Type B pancreatic cell (in vitro differentiated cells): ENCODE measurements at places on chromosomes 3 and 15.

DNA sequence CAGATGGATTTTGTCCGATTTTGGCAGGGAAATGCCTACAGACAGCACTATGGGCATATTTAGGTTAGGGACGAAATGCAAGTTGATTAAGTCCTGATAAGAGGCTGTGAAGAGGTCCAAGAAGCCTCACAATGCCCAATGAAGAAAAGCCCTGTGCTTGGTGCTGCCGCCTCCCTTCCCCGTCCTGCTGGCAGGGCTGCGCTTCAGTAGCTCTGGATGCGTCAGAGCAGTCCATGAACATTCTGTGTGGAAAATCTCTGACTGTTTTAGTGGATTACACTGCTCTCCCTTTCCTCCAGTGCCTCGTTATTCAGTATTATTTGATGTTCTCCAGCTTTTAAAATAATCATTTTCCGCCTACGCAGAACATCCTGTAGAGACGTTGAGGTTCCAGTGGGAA lies 39.6 kb downstream of the MLH1 start:
- peaks cover 47% of the 10 kb centered on the region for H3K36me3 ChIP-seq
- H3K4me3 ChIP-seq = no peak overlapping the region
- H3K27ac ChIP-seq = no peak overlapping the region
- DNase-seq = no peak

DNA sequence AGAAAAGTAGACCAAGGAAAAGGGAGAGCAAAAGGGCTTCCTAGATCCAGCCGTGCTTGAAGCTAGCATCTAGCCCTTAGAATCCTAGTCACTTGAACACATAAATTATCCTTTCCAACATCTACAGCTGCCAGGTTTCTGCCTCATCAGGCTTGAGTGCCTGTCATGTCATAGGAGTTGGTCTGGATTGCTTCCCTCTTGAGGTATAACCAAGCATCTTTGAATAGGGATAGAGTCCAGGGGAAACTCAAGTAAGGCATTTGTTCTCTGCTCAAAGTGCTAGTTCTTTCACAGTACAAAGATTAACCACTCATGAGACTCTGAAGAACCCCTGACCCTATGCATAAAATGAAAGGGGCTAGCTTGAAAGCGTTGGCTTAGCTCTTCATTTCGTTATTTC lies 72.3 kb downstream of the SLCO3A1 start:
- peaks cover 4% of the 10 kb centered on the region for H3K36me3 ChIP-seq
- H3K27ac ChIP-seq = no peak overlapping the region
- H3K27me3 ChIP-seq = no peaks in the 10 kb centered on the region
- no peak for DNase-seq
- H3K4me1 ChIP-seq = peaks cover 45% of the 10 kb centered on the region
- H3K4me3 ChIP-seq = no peak overlapping the region

- H3K27me3 ChIP-seq = peaks cover 63% of the 10 kb centered on the region
- peaks cover 11% of the 10 kb centered on the region for H3K4me1 ChIP-seq
- H3K36me3 ChIP-seq = no peaks in the 10 kb centered on the region
- DNase-seq = no peak
- no peak overlapping the region for H3K4me3 ChIP-seq
- H3K27ac ChIP-seq = no peak overlapping the region
Measured at GRCh38 chr3:8766148-8766547, 3.3 kb downstream of the OXTR start.

- H3K4me1 ChIP-seq = peaks cover 18% of the 10 kb centered on the region
- no peak overlapping the region for H3K27ac ChIP-seq
- H3K36me3 ChIP-seq = peaks cover 20% of the 10 kb centered on the region
- H3K4me3 ChIP-seq = no peak overlapping the region
- DNase-seq = no peak
Measured at GRCh38 chr3:115855911-115856310, 232.6 kb downstream of the GAP43 start.

DNA sequence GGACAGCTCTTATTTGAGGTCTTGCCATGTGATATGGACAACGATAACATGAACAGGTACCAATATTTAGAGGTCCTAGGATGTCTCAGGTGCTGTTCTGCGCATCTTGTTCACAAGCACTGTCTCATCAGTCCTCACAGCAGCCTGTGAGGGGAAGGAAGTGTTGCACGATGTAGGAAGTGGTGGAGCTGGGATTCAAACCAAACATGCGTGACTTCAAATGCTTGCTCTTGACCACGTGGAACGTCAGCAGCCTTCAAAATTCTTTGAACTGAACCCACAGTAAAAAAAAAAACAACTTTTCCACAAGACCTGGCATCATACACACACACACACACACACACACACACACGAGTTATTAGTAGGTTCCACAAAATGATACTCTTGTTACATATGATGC lies 153.4 kb upstream of the SMAD3 start:
- no peak overlapping the region for H3K4me3 ChIP-seq
- no peak for DNase-seq
- no peaks in the 10 kb centered on the region for H3K36me3 ChIP-seq
- no peak overlapping the region for H3K27ac ChIP-seq
- peaks cover 3% of the 10 kb centered on the region for H3K27me3 ChIP-seq

DNA sequence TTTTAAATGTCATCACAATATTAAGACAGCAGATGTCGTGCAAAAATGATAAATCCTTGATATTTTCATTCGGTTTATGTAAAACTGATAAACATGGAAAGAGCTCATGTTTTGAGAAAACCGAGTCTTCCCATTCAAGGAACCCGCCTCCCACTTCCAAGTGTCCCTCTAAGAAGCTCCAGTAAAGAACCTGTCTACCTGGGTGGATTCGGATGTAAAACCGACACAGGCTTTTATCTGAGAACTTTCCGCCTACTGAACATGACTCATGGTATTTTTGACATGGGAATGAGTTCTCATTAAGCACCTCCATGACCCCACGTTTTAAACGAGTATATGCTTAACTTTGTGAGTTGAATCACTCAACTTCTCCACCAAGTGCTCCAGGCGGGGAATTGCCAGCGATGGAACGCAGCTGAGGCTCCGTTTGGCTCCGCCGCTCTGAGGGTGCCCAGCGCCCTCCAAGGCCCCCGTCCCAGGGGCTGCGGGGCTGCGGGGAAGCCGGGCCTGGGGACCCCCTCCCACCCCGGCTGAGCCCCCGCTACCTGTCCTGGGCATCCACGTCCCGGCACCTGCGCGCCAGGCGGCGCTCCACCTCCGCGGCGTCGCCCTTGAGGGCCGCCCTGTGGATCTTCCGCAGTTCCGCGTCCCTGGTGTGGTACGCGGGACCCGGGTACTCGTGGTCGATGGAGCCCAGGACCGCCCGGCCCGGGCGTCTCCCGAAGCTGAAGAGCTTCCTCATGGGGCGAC lies 119.9 kb downstream of the LMLN start:
- H3K27me3 ChIP-seq = peaks cover 75% of the 10 kb centered on the region
- no peak overlapping the region for H3K27ac ChIP-seq
- H3K36me3 ChIP-seq = peaks cover 3% of the 10 kb centered on the region
- peak; percentile 70 for DNase-seq

GRCh38 chr3:190883973-190884832 lies 21.7 kb upstream of the GMNC start:
- no peak overlapping the region for H3K4me3 ChIP-seq
- no peaks in the 10 kb centered on the region for H3K36me3 ChIP-seq
- H3K4me1 ChIP-seq = peaks cover 4% of the 10 kb centered on the region
- no peak overlapping the region for H3K27ac ChIP-seq
- H3K27me3 ChIP-seq = no peaks in the 10 kb centered on the region
- DNase-seq = no peak

- H3K36me3 ChIP-seq = no peaks in the 10 kb centered on the region
- H3K4me3 ChIP-seq = no peak overlapping the region
- H3K27ac ChIP-seq = no peak overlapping the region
- H3K4me1 ChIP-seq = no peaks in the 10 kb centered on the region
Measured at GRCh38 chr3:173018758-173019157, 122.3 kb downstream of the SPATA16 start.

GRCh38 chr15:50321680-50322210 lies 33.3 kb downstream of the GABPB1 start:
- no peaks in the 10 kb centered on the region for H3K27me3 ChIP-seq
- no peak for DNase-seq
- peaks cover 4% of the 10 kb centered on the region for H3K4me1 ChIP-seq

- no peaks in the 10 kb centered on the region for H3K27me3 ChIP-seq
- H3K27ac ChIP-seq = no peak overlapping the region
- no peak overlapping the region for H3K4me3 ChIP-seq
- peaks cover 5% of the 10 kb centered on the region for H3K36me3 ChIP-seq
- no peak for DNase-seq
Measured at GRCh38 chr3:171379961-171380483, 80.2 kb downstream of the TNIK start.

DNA sequence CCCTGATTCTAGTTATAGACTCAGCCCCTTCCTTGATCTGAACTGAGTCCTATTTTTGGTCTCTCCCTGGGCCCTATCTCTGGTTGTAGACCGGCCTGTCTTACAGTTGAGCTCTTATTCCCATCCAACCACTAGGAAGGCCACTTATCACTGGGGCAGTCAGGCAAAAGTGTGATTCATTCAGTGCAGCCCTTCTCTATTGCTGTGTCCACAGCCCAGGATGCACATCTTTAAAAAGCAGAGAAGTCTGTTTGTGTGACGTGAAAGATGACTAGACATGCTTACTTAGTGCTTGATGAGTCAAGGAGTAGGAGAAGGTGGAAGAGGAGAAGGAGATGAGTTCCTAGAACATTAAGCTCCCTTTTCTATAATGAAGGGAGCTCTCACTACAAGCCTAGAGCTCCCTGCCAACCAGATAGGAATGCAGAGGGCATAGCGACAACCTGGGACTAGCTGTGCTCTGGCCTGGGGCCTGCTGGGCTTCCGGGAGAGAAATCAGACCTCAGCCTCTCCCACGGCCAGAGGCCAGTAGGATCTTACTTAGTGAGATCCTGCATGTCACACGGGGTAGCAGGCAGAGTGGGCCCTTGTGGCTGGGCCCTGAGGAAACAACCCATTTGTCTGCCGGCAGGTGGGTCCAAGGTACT lies 25.7 kb downstream of the INSYN1 start:
- H3K36me3 ChIP-seq = no peaks in the 10 kb centered on the region
- no peak overlapping the region for H3K4me3 ChIP-seq
- H3K27me3 ChIP-seq = no peaks in the 10 kb centered on the region
- no peak for DNase-seq

DNA sequence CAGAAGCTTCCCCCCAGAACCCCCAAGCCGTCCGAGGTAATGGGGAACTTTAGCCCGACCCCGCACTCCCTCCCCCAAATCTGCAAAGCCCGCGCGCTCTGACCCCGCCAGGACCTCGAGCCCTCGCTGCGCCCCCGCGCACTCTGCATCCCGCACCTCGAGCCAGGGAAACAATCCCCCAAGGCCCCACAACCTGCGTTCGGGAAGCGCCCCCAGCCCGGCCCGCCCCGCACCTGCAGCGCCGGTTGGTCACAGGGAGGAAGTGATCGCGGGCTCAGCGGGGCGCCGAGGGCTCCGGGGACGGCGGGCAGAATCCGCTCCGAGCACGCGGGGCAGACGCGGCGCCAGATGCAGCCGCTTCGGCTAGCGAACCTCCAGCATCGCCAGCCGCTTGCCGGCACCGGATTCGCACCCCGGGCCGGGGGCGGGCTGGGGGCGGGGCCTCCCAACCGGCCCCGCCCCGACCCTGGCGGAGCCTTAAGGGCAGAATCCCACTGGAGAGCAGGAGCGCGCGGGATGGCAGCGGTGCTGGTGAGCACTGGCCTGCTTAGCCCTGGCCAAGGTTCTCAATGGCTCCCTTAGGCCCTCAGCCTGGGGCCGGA lies at the start of gene CAMKV:
CAMKV (minus strand) TSS at position 382 of the 602 bp plus-strand sequence. CDS start 7,518 bp downstream, outside the sequence.
- H3K27me3 ChIP-seq = peaks cover 58% of the 10 kb centered on the region
- H3K4me1 ChIP-seq = peaks cover 15% of the 10 kb centered on the region
- H3K4me3 ChIP-seq = peak within 1 kb of the TSS; percentile 60
- H3K36me3 ChIP-seq = no peaks in the 10 kb centered on the region

DNA sequence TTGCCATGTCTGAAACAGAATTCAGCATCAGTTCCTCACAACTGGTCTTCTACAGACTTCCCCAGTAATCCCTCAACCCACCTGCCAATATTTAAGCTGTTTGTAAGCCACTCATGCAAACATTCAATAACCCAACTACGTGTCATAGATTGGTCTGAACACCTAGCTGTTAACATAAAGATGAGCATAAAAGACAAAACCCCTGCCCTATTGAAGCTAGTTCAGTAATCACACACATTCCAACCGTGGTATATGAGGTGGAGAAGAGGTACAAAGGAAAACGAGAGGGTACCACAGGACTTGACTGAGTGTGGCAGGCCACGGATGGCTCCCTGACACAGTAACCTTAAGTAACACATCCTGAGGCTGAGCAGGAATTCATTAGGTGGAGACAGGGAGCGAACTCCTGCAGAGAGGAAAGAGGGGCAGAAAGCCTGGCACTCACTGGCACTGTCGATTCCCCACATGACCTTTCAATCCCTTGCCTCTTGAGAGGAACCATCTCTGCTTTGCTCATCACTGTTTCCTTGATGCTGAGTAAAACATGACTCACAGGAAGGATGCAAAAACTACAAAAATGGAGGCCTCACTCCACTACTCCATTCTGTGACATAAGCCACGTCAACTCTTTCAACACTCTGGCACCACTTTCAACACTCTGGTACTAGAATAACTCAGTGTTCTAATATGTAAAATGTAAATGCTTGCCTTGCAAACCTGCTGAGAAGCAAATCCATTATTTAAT lies 31.3 kb downstream of the RPN1 start:
- peaks cover 14% of the 10 kb centered on the region for H3K4me1 ChIP-seq
- H3K4me3 ChIP-seq = peak overlapping the region; percentile 97
- DNase-seq = no peak
- H3K27me3 ChIP-seq = no peaks in the 10 kb centered on the region

DNA sequence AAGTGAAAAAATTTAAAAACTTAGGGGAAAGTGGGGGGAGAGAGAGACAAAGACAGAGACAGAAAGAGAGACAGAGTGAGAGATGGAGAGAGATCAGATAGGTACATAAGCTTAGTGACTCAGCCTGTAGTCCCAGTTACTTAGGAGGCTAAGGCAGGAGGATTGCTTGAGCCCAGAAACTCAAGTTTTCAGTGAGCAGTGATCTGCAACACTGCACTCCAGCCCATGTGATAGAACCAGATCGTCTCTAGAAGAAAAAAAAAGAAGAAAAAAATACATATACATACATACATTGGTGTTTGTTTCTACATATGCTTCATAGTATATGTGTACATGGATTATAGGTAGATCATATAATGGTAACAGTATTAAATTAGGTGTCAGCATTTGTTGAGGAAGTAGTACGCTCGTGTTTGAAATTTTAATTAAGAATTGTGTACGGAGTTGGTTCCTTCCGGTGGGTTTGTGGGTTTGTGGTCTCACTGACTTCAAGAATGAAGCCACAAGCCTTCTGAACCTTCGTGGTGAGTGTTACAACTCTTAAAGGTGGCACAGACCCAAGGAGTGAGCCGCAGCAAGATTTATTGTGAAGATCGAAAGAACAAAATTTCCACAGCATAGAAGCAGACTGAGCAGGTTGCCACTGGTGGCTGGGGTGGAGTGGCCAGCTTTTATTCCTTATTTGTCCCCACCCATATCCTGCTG lies 38.3 kb upstream of the SNRPN start:
- no peak overlapping the region for H3K4me3 ChIP-seq
- no peaks in the 10 kb centered on the region for H3K4me1 ChIP-seq

DNA sequence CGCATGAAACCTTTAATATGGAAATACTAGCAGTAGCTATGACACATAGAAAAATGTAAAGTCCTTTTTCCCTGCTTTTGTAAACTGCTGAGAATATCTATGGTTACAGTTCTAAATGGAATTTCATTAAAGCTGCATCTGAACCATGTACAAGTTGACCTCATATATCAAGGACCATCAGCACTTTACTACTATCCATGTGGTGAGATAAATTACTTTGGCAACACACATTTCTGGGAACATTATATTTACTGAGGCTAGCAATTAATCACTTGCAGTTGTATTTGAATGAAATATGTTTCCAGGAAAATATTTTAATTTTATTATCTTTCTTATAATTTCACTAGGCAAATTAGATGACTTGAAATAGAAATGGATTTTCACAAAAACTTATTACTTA lies 545.5 kb downstream of the NAALADL2 start:
- no peaks in the 10 kb centered on the region for H3K36me3 ChIP-seq
- H3K27me3 ChIP-seq = no peaks in the 10 kb centered on the region
- no peak overlapping the region for H3K4me3 ChIP-seq
- no peak overlapping the region for H3K27ac ChIP-seq
- peaks cover 6% of the 10 kb centered on the region for H3K4me1 ChIP-seq
